ENCODE measurements at places on chromosomes 16 and 17.

DNA sequence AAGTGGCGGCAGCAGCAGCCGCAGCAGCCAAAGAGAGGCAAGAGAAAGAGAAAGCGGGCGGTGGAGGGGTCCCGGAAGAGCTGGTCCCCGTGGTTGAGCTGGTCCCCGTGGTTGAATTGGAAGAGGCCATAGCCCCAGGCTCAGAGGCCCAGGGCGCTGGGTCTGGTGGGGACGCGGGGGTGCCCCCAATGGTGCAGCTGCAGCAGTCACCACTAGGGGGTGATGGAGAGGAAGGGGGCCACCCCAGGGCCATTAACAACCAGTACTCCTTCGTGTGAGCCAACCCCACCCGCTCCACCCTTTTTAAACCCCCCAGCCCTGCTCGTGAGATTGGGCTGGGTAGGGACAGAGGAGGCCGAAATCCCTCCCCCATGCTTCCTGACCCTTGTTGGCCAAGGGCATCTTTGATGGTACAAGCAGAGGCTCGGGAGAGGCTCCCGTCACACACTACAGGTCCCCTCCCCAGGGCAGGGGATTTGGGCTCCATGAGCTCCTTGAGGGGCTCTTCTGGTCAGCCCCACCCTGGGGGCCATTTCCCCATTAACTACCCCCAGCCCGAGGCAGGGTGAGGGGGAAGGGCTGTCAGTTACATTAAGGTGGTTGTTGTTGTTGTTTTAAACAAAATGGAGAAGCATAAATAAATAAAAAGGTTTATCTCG lies 4.6 kb upstream of the ATP2A1 start:
- peak; percentile 64 for DNase-seq

DNA sequence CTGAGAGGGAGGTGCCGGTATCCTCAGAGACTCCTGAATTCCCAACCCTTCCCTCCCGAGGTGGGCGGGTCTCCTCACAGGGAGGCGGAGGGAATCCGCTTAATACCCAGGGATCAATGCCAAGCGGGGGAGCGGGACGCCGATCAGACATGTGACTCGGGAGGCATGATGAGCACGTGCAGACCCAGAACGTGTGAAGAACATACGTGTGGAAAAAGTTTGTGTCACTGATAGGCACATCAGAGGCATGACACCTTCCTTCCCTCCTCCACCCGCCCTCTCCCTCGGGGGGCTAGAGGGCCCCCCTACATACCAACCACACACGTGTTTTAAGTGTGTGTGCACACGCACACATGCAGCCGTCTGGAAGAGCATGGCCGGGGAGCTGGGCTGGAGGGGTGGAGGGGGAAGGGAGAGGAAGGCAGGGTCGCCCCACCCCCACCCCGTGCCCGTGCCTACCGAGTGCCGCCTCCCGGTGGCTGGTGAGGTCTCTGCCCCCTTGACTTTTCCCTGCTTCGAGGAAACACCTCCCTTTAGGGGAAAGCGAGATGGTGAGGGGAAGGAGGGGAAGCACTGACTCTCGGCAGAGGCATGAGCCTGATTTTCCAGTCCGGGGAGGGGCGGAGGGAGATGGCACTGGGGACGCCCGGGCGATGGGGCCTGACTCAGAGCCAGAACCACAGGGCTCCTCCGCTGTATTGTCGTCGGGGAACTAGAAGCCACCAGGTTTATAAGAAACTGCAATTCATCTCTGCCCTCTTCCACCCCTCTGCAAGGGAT lies 12.1 kb upstream of the TBX21 start:
- DNase-seq = peak; percentile 25

GRCh38 chr16:19804538-19805323 lies 79.9 kb downstream of the GPRC5B start:
- DNase-seq = no peak

DNA sequence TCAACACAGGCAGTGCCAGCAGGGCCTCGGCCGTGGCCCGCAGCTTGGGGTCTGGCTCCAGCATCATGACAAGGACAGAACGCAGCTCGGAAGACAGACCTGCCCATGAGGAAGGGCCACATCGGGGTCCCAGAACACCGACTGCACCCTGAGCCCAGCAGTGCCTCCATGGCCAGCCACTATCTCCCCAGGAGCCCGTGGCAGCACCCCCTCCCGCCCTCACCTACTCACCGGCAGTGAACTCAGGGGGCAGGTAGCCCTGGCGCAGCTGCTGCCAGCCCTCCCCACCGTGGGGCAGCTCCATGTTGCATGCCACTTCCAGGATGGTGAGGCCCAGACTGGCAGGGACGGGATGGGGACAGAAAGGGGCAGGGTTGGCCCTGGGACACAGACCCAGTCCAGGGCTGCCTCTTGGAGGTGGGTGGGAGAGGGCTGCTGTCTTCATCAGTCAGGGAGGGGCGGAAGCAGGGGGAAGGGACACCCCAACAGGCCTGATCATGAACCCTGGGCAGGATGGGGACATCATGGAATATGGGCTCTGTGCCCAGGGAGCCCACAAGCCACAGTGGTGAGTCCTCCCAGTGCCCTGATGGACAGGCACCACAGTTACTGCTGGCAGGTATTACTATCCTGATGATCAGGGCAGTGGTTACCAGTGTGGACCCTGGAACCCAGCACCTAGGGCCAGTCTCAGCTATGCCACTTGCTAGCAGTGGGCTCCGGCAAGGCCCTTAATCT lies 5.3 kb downstream of the PAQR4 start:
- DNase-seq = no peak

GRCh38 chr16:57549730-57550129 lies 7.3 kb downstream of the ADGRG5 start:
- DNase-seq = no peak

DNA sequence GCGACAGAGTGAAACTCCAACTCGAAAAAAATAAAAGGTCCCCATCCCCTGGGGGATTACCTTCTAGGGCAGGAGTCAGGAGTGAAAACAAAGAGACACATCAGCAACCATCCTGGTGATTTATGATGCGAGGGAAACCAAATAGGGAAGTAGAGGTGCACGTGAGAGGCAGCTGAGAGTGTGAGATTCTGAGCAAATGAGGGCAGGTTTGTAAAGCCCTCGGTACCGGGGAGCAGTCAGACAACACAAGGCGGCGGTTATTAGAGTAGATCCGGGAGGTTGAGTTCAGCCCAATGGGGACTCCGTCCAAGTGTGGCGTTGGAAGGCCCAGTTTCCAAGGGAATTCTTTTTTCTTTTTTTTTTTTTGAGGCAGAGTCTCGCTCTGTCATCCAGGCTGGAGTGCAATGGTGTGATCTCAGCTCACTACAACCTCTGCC lies 7.4 kb upstream of the ARMC7 start:
- DNase-seq = no peak

DNA sequence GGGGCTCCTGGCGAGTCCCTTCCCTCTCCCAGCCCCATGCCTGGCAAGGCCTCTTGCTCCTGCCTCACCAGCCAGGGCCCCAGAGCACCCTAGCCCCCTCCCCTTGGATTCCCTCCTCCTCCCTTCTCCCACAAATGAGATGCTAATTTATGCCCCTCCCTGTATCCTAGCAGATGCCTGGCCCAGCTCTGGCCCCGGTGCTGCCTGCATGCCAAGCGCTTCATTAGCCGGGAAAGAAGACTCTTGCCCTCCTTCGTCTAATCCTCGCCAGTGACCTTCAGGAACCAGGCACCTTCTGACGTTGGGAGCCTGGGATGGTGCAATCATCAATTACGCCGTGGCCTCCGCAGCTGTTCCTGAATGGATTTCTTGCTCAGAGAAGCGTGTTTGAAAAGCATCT lies 127.8 kb downstream of the SDK2 start:
- no peak for DNase-seq

DNA sequence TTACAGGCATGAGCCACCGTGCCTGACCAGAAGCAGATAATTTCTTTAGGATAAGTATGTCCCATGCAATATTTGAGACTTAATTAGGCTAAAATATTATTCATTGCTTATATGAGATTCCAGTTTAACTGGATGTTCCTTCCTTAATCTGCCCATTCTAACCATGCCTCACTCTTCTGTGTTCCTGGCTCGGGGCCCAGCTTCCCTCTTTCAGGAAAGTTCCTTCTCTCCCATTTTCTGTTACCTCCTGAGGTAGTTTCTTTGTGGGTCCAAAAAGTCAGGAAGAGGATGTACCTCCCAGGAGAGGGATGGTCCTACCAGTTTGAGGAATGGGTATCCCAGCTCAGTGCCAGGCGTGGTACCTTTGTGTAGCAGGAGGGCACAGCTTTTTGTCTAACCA lies 23.3 kb downstream of the UNK start:
- DNase-seq = no peak

- no peak for DNase-seq
Observed at GRCh38 chr17:28346199-28346580, 10.6 kb downstream of the TNFAIP1 start.

- DNase-seq = no peak
Observed at GRCh38 chr17:67125417-67125816, 81.1 kb downstream of the CACNG1 start.

- DNase-seq = no peak
Observed at GRCh38 chr17:73318836-73319235, 7.0 kb upstream of the CDC42EP4 start.

DNA sequence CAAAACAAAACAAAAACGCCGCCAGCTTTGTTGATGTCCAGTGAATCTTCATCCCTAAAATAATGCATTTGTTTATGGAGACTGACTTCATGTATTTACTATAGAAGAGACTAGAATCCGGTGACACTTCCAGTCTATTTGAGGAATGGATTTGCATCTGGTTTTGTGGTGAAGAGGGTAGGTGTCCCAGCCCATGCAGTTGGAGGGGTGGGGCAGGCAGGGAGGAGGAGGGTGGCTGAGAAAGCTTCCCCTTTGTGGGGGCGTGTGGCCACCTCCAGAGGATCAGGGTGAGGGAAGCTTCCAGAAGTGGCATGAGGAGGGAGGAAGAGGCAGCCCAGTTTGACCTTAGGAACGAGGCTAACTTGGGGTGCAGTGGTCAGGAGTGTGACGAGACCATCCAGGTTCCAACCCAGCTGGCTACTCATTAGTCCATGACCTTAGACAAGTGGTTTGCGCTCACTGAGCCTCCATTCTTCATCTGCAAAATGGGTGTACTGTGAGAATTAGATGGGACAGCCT lies 69.5 kb downstream of the CMIP start:
- no peak for DNase-seq

DNA sequence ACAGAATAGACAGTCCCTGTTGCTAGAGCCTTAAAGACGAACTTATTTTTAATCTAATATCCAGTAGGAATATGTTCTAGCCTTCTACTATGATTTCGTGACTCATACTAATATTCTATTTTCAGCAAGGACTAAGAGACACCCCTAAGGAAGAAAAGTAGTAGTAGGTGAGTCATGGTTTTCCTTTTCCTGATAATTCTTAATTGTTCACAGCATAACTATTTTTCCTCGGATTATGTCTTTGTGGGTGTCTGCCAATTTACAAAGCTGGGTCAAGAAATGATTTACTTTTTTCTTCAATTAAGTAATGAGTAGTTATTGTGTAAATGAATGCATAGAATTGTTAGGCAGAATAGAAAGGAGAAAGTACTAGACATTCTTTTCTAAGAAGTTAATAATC lies 292.2 kb downstream of the TOX3 start:
- DNase-seq = no peak

GRCh38 chr17:3007651-3008121 lies 55.7 kb downstream of the OR1D5 start:
- DNase-seq = no peak

DNA sequence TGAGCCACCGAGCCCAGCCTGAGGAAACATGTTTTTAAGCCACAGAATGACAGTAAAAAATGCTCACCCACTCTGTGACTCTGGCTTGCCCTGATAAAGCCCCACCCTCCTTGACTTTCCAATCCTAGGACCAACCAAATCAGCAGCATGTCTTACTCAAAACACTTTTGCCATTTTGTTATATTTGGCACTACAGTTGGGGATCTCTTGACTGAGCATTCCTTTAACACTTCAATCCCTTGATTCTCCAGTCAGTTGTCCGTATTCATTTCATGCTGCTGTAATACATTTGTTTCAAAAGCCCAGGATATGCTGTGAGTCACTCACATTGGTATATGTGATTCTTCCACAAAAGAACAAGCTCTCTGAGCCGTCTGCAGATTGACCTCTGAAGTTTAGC lies 8.2 kb downstream of the MYH3 start:
- DNase-seq = no peak

GRCh38 chr17:27871407-27871806 lies 21.8 kb downstream of the LYRM9 start:
- DNase-seq = no peak

GRCh38 chr16:81237282-81237681 lies 1.2 kb upstream of the BCO1 start:
- DNase-seq = no peak

GRCh38 chr17:77302682-77303081 lies 161.9 kb downstream of the SEC14L1 start:
- DNase-seq = no peak

GRCh38 chr16:29819506-29819905 lies 756 bp upstream of the MVP start:
- no peak for DNase-seq

DNA sequence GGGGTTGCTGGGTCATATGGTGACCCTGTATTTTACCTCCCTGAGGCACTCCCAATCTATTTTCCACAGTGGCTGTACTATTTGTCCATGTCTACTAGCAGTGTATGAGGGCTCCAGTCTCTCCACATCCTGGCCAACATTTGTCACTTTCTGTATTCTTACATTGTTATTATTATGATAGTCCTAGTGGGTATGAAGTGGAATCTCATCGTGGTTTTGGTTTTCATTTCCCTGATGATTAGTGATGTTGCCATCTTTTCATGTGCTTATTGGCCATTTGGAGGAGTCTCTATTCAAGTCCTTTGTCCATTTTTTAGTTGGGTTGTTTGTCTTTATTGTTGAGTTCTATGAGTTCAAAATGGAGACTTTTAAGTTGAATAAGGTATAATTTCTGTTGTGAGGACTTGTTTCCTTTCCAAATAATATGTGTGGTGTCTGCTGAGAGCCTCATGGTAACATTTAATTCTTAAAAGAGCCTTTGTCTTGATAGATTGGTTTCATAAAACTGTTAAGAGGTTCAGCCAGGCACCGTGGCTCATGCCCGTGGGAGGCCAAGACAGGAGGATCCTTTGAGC lies 108.2 kb downstream of the RPTOR start:
- DNase-seq = no peak

DNA sequence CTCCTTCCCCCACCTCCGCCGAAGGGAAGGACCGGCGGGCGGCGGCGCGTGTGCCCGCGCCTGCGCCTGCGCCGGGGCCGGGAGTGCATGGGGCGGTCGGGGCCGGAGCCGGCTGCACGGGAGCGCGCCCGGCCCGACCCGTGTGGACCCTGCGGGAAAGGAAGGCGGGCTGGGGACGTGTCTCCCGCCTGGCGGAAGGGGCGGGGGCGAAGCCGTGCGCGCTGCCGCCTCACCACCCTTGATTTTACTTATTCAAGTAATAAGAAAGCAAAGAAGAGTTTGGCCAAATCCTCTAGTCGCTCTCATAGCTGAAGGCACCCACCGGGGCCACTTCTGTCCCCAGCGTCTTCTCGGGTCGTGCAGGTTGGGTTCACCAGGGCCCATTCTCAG lies 596 bp upstream of the PFN1 start:
- DNase-seq = peak; percentile 83

DNA sequence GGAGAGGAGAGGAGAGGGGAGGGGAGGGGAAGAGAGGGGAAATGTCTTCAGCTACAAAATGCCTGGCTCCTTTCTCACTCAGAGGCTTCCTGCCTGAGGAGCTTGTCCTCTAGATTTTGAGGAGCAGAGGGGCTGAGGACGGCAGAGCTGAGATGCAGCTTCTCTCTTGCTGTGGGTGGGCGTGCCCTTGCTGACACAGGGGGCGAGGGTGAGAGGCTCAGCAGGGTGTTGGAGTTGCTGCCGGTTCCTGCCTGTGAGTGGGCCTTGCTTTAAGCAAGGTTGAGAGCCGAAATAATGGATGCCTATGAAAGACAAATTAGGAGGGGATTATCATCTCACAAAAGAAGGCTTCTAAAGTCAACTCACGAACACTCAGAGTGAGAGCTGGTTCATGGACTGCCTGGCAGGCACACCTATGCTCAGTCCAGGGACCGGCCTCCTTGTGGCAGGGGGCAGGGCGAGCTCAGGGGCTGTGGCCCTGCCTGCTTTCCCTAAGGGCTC lies 215.6 kb downstream of the MSI2 start:
- DNase-seq = no peak
